ENCODE measurements at places on chromosomes 6 and 20.

- no peak for DNase-seq
These were observed 27.5 kb downstream of the FOXC1 start for GRCh38 chr6:1636971-1637871.

DNA sequence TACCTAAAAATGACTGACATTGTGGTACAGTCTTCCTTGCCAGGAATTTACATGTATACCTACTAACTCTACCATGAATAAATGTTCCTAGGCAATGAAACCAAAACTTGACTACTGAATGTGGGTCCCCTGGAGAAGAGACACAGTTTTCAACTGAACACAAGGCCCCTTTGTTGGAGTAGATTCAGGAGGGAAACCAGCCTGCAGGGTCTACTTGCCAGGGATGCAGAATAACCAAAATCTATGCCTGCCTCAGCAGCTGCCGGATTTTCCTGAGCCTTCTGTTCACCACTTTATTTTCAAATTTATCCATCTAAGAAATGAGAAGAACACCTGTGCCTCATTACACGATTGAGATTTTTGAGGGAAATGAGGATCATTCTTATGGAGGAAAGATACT, 211.9 kb downstream of the GRM1 start:
- DNase-seq = no peak

DNA sequence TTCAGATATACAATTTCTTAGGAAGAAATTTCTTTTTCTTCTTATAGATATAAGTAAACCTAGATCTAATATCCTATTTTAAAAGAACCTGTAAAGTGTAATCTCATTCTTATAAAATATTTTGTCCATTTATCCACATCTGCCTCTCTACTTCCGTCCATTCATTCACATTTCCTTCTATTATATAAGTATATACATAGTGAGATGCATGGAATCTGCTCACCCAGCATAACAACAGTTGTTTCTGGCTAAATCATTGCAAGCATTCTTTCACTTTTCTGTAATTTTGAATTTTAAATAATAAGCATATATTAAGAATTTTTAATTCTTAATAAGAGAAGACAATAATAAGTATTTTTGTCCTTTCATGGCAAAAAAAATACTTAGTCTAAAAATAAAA, 45.4 kb downstream of the CEP162 start:
- no peak for DNase-seq

DNA sequence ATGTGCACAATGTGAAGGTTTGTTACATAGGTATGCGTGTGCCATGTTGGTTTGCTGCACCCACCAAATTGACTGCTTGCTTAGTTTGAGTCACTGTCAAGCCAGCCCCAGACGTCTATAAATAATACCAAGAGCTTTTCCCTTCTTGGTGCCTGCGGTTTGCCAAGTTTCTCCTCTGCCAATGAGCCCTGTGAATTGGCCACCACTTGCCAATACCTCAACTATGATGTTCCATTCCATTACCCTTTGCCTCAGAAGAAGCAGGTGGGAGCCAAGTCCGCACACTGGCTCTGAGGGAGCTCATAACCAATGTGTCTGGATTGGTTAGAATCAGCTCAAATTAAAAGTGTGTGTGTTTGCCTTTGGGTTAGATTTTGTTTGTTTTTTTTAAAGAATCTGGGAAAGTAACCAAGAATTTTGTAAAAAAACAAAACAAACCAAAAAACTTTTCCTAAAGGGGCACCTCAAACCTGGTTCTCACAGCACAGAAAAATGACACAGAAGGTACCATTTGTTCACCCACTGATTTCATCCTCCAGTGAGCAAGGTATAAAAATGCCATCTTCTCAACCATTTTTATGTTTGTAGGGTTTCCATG, 244.7 kb upstream of the PRND start:
- DNase-seq = no peak

GRCh38 chr20:63367446-63368055, 6.4 kb upstream of the CHRNA4 start:
- no peak for DNase-seq

Data from stimulated activated CD8-positive, alpha-beta memory T cell treated with anti-CD3 and anti-CD28 coated beads, Interleukin-2, amount 100 ng/mL, for 1 hour (primary cell).